Heart right ventricle (tissue), 16 donors: ENCODE measurements at places on chromosomes 1 and 21.

GRCh38 chr1:36440646-36441045, 9.6 kb downstream of the OSCP1 start:
- DNase-seq: no peak

DNA sequence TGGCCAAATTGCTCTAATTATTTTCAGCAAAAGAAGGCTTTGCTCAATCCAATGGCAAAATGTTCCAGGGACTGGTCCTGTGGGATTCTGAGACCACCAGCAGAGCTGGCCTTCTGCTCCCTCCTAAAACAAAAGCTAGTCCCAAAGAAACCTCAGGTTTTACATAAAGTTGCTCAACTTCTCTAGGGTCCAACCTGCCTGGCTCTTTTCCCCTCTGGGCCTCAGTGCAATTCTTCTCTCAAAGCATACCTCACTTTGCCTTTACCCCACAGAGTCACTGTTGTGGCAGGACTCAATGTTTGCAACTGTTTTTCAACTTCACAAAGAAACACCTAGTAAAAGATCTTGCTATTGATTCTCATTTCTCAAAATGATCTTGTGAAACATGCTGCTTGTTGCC, 39.8 kb downstream of the TBX15 start:
- DNase-seq: no peak

- DNase-seq: no peak
Measured at GRCh38 chr1:205933671-205934618, 9.3 kb downstream of the SLC26A9 start.

GRCh38 chr21:41189150-41189745, 21.3 kb downstream of the BACE2 start:
- no peak for DNase-seq

DNA sequence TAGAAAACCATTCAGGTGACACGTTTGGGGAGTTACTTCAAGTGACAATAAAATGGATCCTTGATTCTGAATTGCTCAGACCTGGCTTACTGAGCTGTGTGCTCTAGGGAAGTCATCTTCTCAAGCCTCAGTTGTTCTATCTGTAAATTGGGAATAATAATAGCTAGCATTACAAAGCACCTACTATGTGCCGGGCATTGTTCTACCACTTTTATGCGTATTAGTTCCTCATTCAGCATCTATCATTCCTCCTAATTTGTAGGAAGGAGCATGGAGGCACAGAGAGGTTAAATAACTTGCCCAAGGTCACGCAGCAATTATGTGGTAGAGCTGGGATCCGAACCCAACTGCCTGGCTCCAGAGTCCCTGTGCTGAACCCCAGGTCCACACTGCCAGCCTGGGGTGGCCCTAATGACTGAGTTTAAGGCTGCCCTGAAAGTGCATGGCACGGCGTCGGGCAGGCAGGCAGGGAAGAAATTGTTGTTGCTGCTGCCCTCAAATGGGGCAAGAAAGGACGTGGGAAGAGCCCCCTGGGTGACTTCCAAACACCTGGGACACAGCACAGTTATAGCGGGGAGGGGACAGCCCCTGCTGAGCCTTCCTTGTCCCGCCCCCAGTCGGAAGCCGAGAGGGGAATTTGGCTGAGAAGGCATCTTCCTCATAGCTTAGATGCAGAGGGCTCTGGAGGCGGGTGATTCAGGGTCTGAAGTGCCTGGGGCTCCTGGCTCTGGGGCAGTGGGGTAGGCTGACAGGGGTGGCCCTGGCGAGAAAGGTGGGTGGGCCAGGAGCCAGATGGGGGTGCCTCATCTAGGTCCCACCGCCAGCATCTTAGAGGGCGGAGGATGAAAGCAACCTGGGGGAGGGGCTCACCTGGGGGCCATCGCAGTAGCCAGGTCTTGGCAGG, 86.5 kb upstream of the IFFO2 start:
- no peak for DNase-seq

DNA sequence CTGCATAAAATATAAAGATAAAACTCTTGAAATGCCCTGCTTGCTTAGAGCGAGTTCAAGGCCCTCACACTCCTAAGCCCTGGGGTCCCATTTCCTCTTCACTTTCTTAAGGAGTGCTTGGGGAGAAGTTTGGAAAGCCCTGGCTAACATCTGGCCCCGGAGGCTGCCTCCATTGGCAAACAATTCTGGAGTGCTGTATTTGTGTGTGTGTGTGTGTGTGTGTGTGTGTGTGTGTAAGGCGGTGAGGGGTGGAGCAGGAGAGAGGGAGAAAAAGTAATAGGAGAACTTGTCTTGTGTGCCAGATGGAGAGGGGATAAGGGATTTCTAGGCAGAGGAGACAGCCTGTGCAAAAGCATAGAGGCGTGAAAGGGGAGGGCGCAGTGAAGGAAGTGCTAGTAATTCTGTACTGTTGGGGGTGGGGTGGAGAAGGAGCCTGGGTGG, 578 bp upstream of the TRIM62 start:
- peak; percentile 70 for DNase-seq
